Neural progenitor cell (in vitro differentiated cells): ENCODE measurements at places on chromosomes 13 and 19. TPM values are rescaled to one million over a fixed set of nuclear protein-coding genes. Genes with fewer than 3 reads are reported as not detected.
A peak's percentile ranks its signal among the peaks of the same experiment; 100 is the strongest.

ODAD3 gene
- total RNA-seq: 0.47 and 1.5 TPM in 2 replicates

DNA sequence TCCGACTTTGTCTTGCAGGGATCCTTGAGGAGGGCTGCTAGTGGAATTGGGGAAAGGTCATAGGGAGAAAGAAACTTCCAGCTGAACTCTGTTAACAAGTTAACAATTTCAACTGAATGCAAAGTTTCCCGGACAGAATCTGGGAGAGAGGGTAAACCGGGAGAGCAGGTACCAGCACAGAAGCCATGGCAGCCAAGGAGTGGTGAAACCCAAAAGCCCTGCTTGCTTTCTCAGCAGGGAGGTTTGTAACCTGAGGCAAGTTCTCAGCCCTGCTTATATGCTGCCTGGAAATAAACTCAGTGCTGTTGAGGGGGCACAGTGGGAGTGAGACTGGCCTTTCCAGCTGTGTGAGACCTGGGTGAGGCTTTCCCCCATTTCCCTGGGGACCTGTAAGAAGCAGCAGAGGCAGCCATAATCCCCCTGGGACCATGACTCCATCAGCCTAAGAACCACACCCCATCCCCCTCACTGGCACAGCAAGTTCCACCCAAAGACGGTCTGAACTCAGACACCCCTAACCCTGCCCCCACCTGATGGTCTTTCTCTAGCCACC, 84.0 kb downstream of the SUCLA2 start:
- DNase-seq: no peak

GRCh38 chr19:41691268-41691970, 3.3 kb upstream of the CEACAM7 start:
- no peak for DNase-seq

GRCh38 chr19:53982611-53983010, 8.8 kb upstream of the CACNG6 start:
- peak; percentile 44 for DNase-seq

GRCh38 chr19:12800466-12800770, 1.2 kb downstream of the PRDX2 start:
- DNase-seq: no peak

DNA sequence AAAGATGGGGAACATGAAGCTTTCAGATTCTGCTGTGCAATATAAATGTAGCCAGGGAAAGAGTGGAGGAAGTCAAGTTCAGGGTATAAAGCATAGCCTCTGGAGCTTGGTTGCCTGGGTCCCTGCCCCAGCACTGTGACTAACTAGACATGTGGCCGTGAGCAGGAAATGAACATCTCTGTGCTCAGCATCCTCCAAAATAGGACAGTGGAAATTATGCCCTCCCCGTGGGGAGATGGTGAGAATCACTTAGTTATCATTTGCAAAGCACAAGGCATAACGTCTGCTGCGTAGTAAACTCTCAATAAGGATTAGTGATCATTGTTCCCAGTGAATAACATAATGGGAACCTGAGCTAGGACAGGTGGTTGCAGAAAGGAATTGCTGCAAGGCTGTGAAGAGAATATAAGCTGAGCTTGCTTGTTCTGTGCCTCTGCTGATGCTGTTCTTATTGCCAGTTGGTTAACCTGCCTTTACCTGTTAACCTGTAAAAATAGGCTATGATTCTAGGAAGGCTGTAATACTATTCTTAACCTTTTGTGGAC, 441.0 kb downstream of the COG6 start:
- DNase-seq: peak; percentile 26

DNA sequence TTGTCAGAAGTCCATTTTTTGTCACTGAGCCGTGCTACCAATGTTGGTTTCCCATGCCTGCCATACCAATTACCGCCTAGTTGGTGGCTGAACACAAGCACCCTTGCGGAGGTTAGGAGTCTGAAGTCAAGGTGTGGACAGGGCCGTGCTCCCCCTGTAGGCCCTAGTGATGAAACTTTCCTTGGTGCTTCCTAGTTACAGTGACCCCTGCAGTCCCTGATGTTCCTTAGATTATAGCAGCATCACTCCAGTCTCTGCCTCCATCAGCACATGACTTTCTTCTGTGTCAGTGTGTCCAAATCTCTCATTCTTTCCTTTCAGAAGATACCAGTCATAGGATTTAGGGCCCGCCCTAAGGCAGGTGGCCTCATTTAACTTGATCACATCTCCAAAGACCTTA, 99.0 kb downstream of the MYO16 start:
- DNase-seq: peak; percentile 69

GRCh38 chr19:40921005-40921897, 39.2 kb upstream of the CYP2A7 start:
- no peak for DNase-seq

TSHZ3 gene
- 0.60 and 1.2 TPM in 2 replicates for total RNA-seq

CCDC169 gene
- 5.0 and 6.3 TPM in 2 replicates for total RNA-seq

DNA sequence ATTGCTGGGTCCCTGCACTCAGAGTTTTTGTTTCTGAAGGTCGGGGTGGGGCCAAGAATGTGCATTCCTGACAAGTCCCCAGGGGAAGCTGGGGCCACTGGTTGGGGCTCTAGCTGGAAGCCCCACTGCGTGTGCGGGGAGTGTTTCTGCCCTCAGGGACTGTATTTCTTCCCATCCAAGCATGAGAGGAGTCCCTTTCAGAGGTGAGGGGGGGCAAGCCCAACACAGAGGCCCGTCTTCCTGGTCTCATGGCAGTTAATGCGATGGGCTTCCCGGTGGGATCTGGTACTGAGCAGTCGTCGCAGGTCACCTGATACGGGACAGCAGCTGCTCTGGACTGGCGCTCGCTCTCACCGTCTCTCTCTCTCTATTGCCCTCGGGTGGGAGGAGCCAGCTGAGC, 50.4 kb downstream of the GPR12 start:
- DNase-seq: no peak

- DNase-seq: peak; percentile 16
Measured at GRCh38 chr19:35134601-35135242, at the start of gene LGI4. Gene LGI4 (minus strand): TSS chr19:35135059. CDS start chr19:35134680, 379 bp downstream.

NAA16 gene
- total RNA-seq: 40.7 and 45.3 TPM in 2 replicates

PLIN4 gene
- total RNA-seq: 0.15 TPM in 1 of 2 replicates, not detected in the other

ZSCAN18 gene
- 49.1 and 144 TPM in 2 replicates for total RNA-seq

DNA sequence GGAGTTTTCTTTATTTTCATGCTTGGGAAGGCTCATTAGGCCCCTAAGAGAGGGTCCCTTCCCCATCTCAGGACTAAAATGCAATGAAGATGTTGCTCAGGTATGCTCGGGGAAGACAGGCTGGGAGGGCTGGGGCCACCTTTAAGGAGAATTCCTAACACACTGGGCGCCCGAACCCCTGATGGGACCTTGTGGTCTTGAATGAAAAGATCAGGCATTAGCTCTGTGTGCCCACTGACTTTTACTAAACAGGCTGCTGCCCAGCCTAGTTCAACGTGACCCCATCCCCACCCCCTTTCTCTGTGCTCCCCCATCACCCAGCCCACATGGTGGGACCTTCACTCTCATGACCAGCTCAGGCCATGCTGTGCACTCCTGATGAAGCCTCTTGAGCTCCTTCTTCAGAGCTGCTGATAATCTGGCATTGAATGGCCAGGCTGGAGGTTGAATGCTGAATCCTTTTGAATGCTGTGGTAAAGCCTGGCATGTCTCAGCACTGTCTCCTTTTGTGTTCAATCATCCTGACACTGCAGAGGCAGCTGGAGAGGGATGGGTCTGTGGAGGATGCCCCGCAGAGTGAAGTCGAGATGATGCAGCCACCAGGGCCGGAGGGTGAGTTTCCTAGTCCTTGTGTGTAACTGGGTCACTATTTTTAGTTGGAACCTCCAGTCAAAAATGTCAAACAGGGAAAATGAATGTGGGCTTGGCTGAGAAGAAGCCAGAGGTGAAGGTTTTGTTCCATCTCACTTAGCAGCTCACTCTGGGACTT, 209.1 kb downstream of the UQCRFS1 start:
- DNase-seq: peak; percentile 60

- no peak for DNase-seq
Measured at GRCh38 chr19:18775586-18776287, 15.4 kb downstream of the COMP start.

- no peak for DNase-seq
Measured at GRCh38 chr13:96796091-96796633, 198.1 kb downstream of the OXGR1 start.

STX10 gene
- 36.5 and 51.2 TPM in 2 replicates for total RNA-seq

- DNase-seq: no peak
Measured at GRCh38 chr19:30206187-30206586, 166.0 kb upstream of the ZNF536 start.

SERTAD3 gene
- total RNA-seq: 15.3 and 27.4 TPM in 2 replicates

MISP gene
- not detected in 2 replicates for total RNA-seq

C2CD4C gene
- total RNA-seq: 2.3 and 18.6 TPM in 2 replicates

DNA sequence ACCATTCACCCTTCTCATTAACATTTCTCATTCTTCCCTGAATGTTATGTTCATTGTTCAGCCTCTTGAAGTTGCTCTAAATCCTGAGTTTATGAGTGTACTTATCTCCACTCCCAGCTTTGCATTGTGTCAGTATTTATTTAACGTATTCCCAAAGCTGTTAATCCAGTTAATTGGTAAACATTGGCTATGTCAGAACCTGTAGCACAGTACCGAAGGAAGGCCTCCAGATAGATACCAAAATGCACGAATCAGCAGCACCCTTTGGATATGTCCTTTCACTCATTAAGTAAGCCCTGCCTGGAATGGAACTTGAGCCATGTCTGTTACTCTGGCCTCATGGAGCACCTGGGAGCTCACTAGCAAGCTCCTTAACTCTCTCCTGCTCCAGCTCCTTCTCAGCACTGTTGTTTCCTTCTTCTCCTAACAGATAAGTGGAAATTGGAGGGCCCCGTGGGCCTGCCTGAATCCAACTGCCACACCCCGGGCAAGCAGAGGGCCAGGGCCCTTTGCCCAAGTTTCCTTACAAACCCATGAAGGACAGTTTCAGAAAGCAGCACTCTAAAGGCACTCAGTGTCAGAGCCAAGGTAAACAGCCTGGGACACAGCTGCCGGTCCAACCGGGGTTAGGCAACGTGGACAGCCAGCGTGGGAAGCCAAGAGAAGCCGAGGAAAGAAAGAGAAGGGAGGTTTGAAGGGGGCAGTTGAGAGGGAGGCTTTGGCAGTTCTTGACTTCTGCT, 155.0 kb upstream of the SERP2 start:
- DNase-seq: no peak

DNA sequence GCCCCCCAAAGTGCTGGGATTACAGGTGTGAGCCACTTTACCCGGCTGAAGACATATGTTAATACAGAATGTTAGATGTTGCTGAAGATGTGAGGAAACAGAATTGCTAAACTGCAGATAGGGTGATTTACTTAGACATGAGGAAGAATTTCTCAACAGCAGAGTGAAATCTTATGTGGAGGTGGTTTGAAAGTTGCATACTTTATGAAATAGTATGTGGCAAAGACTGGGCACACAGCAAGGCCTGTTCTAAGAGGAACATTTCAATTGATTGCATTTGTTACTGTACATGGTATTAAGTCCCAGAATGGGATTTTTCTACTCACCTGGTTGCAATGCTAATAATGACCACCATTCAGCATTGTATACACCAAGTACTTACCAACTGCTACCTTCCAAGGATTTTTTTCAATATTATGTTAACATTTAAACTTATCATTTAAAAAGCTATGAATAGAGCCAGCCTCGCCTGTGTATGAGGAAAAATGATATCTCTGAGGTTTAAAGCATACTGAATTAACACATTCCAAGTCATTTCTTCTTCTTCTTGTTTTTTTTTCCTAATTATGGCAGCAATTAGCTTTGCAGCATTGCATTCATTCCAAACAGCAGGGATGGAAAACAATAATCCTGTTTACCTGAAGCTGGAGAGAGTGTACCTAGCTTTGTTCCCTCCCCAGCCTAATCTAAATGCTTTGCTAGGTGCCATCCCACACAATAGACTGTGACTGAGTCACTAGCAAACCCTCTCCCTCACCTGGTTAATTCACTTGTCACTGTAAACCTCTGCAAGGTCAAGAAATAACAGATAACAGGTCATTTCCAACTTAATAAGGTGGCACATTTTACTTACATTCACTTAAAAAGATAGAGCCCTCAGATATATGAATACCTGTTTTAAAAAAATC, 19.4 kb upstream of the KLF5 start:
- DNase-seq: no peak

DNA sequence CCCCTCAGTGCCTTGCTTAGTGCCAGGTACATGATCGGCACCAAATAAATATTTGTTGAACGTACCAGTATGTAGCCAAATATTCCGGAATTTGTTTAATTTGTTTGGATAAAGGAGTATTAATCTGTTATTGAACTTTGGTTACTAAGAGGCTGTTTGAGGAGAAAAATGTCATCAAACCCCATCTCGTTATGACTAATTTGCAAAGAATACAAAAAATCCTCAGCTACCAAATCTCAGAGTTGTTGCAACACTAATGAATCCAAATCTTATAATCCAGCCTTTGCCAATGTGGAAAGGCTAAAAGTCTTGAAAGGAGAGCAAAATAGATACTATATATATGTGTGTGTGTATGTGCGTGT, 79.5 kb downstream of the KLF5 start:
- DNase-seq: no peak

ZNF333 gene
- total RNA-seq: 20.4 and 34.0 TPM in 2 replicates

DNA sequence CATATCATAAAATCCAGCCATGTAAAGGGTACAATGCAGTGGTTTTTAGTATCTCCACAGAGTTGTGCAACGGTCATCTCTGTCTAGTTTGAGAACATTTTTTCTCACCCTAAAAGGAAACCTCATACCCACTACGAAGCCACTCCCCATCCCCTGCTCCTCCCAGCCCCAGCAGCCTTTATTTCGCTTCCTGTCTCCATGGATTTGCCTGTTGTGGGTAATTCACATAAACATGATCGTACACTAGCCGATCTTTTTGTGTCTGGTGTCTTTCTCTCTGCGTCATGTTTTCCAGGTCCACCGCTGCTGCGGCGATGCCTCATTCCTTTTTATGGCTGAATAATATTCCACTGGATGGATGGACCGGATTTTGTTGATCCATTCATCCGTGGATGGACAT, 28.6 kb downstream of the BICRA start:
- DNase-seq: no peak

YIF1B gene
- 38.1 and 92.9 TPM in 2 replicates for total RNA-seq

DNA sequence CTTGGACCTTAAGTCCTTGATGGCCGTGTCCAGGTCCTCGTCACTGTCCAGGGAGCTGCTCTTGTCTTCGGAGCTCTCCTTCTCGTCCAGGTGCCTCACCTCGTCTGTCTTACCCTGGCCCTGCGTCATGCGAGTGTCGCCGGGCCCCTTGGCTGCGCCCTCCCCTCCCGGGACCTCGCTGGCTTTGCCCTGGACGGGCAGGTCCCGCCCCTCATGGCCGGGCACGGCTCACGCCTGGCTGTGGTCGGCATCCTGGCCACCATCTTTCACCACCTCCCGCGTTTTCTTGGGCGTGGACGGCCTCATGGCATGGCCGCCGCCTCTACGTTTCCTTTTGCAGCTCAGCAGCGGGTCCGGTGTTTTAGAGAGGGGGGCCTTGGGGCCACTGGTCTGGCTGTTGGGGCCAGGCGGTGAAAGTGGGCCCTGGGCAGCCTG, 14.8 kb downstream of the RB1 start:
- DNase-seq: no peak

GRCh38 chr19:12994701-12995595, at the start of gene NFIX:
Gene NFIX (plus strand): TSS chr19:12995475. CDS start chr19:12995838, 363 bp downstream.
- peak; percentile 89 for DNase-seq

- no peak for DNase-seq
Measured at GRCh38 chr13:37353911-37354310, 244.7 kb downstream of the POSTN start.

TGFBR3L gene
- total RNA-seq: 0.99 and 1.8 TPM in 2 replicates

- DNase-seq: no peak
Measured at GRCh38 chr19:51070334-51071094, 5.6 kb upstream of the KLK13 start.

FAM124A gene
- total RNA-seq: 22.6 and 41.1 TPM in 2 replicates

CYP4F8 gene
- not detected in 2 replicates for total RNA-seq
